ENCODE measurements at places on chromosomes 3 and 15. TPM values are rescaled to one million over a fixed set of nuclear protein-coding genes. Genes with fewer than 3 reads are reported as not detected.

UBP1 gene
- total RNA-seq, result 131 TPM

DCLK3 gene
- not detected for total RNA-seq

RTP1 gene
- total RNA-seq, result not detected

SCAANT1 gene
- not detected for total RNA-seq

CELF6 gene
- total RNA-seq, result not detected

TAGLN3 gene
- not detected for total RNA-seq

RAB6B gene
- total RNA-seq, result 0.72 TPM

CCR9 gene
- not detected for total RNA-seq

GOLIM4 gene
- 51.4 TPM for total RNA-seq

FAM162A gene
- total RNA-seq, result 21.0 TPM

LNP1 gene
- total RNA-seq, result 2.2 TPM

KBTBD12 gene
- total RNA-seq, result not detected

GRM7 gene
- not detected for total RNA-seq

CCDC9B gene
- total RNA-seq, result 32.7 TPM

SV2B gene
- not detected for total RNA-seq

BFSP2 gene
- not detected for total RNA-seq

ACAN gene
- total RNA-seq, result 0.22 TPM

C3orf62 gene
- total RNA-seq, result 2.1 TPM

GCSAM gene
- total RNA-seq, result not detected

IRAK2 gene
- total RNA-seq, result 22.1 TPM

NSUN3 gene
- 15.7 TPM for total RNA-seq

SST gene
- not detected for total RNA-seq

AQR gene
- total RNA-seq, result 62.5 TPM

SEMA3F gene
- total RNA-seq, result 75.3 TPM

CPLX3 gene
- total RNA-seq, result not detected

CRYGS gene
- 1.7 TPM for total RNA-seq

GOLGA8H gene
- 1.4 TPM for total RNA-seq

C2CD4A gene
- 1.3 TPM for total RNA-seq

AADAC gene
- total RNA-seq, result not detected

KLF15 gene
- 1.2 TPM for total RNA-seq

GOLGA6L7 gene
- total RNA-seq, result not detected

SLCO3A1 gene
- 4.6 TPM for total RNA-seq

GAP43 gene
- not detected for total RNA-seq

MAPKAPK3 gene
- total RNA-seq, result 31.8 TPM

TM4SF18 gene
- 156 TPM for total RNA-seq

RBPMS2 gene
- 0.13 TPM for total RNA-seq

ARHGAP11A gene
- 52.9 TPM for total RNA-seq

GABRB3 gene
- total RNA-seq, result 0.57 TPM

CTXN2 gene
- not detected for total RNA-seq

ZDHHC3 gene
- 70.1 TPM for total RNA-seq

RFX7 gene
- total RNA-seq, result 18.2 TPM

HYAL1 gene
- 3.7 TPM for total RNA-seq

SLC24A5 gene
- total RNA-seq, result 0.07 TPM

BBS4 gene
- 8.9 TPM for total RNA-seq

MAP1A gene
- 2.3 TPM for total RNA-seq

IL17RD gene
- 2.5 TPM for total RNA-seq

SKOR1 gene
- total RNA-seq, result 0.07 TPM
